ENCODE measurements at places on chromosomes 2 and 18.

DNA sequence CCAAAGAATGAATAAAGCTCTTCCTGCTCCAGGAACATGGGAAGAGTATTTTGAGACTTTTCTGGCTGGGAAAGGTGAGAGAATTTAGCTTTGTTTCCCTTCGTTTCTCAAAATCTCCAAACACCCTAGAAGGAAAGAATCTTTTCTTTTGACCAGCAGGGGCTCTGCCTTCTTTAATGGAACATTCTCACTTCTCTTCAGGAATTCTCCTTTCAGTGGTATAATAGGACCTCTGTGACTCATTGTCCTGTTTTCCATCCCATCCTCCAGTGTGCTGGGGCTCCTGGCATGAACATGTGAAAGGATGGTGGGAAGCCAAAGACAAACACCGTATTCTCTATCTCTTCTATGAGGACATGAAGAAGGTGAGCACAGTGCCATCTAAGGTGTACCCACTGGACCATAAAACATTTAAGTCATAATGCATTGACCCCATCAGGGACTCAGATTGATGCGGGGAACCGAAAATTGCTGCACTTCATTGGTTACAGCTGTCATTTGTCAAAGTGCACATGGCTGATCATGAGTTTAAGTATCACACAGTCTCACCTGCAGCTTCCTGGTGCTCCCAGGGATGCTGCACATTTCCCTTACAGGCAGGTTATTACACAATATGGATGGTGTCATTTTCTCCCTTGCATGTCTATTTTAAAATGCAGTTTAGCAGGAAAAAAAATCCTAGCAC, 5.5 kb downstream of the SULT1C4 start:
- DNase-seq, result no peak

GRCh38 chr18:3715231-3716080, 265.5 kb downstream of the TGIF1 start:
- DNase-seq, result peak; percentile 93

GRCh38 chr18:25743646-25744151, 346.7 kb downstream of the SS18 start:
- no peak for DNase-seq

- DNase-seq, result no peak
Observed at GRCh38 chr2:118565786-118566540, 281.5 kb downstream of the EN1 start.

DNA sequence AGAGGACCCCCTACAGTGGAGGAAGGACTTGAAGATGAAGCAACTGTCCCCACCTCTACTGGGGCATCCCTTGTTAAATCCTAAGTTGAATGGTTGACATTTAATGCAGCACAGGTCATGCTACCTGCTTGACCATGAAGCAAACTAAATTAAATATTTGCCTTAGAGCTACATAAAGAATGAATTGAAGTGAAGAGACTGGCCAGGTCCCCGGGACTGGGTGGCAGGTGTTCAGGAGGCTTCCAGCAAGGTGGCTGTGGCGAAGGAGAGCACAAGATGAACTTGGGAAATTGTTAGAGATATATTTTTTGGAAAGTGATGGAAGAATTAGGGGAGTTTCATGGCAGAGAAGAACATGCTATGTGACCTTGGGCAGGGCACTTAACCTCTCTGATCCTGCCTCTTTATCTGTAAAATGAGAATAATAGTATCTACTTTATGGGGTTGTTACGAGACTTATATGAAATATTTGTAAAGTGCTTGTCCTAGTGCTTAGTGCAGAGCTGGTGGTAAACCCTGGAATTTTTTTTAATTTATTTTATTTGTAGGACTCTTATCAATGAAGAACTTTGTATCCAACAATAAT, 37.3 kb downstream of the EFR3B start:
- no peak for DNase-seq

- no peak for DNase-seq
Observed at GRCh38 chr2:230865307-230865765, 594 bp downstream of the ITM2C start.

- DNase-seq, result no peak
Observed at GRCh38 chr2:234373060-234373459, 123.8 kb downstream of the ARL4C start.

GRCh38 chr18:32896776-32897547, 124.1 kb upstream of the KLHL14 start:
- no peak for DNase-seq

DNA sequence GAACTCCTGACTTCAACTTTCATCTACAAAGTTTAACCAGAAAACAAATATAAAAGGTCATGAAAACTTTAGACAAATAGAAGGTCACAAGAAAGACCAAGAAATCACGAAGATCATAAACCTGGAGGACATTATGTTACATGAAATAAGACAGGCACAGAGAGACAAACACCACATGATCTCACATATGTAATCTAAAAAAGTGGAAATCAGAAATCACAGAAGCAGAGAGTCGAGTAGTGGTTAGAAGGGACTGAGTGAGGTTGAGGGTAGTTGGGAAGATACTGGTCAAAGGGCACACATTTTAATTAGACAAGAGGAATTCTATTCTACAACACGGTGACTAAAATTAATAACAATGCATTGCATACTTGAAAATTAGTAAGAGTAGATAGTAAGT, 1.4 kb downstream of the GCFC2 start:
- no peak for DNase-seq

DNA sequence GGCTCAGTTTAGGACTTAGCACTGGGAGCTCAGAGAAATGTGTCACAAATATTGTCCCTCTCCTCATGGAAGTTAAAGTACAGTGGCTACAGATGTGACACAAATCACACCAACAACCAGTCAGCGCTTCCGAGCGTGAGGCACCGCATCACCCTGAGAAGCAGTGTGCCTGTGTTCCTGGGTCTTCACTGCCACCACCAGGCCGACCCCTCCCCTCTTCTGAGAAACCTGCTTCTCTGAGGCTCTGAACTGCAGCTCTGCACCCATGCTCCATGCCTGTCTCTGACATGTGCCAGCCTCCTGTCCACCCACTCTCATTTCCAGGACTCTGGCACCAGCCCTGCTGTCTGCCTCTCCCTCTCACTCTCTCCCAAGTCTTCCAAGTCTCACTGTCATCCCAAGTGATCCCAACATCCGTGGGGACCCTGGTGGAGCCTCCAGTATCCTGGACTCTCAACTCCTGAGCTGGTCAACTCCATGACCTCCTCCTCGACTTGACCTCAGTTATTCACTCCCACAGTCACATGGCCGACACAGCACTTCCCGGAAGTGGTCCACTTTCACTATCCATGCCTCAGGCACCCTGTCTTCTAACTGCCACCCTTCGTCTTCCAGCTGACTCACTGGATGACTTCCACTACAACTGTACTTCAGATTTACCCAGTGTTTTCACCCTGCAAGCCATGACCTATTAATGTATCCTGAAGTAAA, 73.5 kb downstream of the FBXO15 start:
- DNase-seq, result no peak

- DNase-seq, result no peak
Observed at GRCh38 chr2:73063909-73064875, 7.3 kb downstream of the SFXN5 start.

DNA sequence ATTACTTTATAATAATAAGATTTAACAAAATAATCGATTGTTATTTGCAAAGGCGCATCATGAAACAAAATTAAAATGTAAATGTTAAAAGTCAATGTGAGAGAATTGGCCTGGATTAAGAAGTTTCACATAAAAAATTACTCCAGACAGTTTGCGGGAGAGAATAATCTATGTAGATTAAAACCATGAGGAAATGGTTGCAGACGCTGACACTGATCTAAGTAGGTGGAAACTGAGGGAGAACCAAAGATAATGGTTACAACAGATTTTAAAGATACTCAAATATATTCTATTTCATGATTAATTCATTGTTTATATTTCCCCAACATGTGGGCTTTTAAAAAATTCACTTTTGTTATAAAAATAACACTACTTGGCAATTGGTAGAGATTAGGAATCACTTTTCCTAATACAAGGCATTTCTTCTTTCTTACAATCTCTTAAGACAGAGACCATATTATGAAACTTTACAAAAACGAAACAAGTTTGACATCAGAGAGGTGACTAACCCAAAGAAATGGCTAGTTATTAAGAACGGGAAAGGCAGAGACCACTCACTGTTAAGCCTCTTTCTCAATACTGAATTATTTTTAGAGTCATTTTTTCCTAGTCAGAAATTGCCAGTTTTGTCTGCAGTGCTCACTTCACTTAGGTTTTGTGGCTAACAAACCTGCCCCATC, 1.6 kb downstream of the KANSL1L start:
- DNase-seq, result no peak

- DNase-seq, result peak; percentile 3
Observed at GRCh38 chr18:75592527-75592926, 165.0 kb upstream of the SMIM21 start.

DNA sequence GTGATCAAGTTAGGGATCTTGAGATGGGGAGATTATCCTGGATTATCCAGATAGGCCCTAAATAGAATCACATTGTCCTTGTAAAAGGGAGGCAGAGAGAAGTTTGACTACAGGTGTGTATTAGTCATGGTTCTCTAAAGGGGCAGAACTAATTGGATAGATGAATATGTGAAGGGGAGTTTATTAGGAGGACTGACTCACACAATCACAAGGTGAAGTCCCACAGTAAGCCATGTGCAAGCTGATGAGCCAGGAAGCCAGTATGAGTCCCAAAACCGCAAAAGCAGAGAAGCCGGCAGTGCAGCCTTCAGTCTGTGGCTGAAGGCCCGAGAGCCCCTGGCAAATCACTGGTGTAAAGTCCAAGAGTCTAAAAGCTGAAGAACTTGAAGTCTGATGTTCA, 275.8 kb downstream of the KCNS3 start:
- DNase-seq, result no peak

GRCh38 chr2:218067523-218067922, 1.5 kb upstream of the RUFY4 start:
- DNase-seq, result no peak

DNA sequence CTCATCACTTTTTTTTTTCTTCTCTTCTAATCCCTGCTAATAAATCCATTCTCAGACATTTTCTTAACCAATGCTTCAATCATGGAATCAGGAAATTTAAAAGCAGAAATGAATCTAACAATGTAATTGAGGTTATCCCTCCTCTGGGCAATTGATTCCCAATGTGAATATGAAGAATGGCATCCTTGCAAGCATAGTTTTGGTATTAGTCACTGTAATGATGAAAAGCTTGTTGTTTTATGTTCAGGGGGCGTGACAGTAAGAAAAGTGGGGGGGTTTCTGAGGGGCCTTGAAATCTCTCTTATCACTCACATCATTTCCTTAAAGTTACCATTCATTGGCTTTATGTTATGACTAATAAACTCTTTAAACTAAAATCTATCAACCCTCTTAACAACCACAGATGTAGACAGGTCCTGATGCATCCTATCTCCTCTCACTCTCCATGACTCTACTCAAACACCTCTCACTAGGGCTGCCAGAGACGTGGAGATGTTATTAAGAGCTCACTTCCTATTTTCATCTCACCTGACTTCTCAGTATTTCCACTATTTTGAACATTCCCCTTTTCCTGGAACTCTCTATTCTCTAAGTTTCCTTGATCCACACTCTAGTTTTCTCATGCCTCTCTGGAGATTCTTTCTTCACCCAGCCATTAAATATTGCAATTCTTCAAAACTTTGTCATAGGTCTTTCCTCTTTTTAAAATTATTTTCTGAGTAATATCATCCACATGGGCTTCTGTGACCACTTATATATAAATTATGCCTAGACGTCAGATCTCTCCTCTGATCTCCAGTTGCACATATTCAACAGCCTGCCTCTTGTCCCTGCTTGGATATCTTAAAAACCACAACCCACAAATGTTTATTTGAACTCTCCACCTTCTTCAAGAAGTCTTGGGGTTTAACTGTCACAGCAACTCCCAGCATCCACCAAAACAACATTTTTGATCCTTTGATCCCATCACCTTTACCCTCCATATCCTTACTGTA, 332.9 kb downstream of the CDH2 start:
- no peak for DNase-seq

GRCh38 chr18:23690505-23691068, 1.3 kb downstream of the LAMA3 start:
- DNase-seq, result no peak

GRCh38 chr2:203584784-203585183, 49.7 kb upstream of the RAPH1 start:
- no peak for DNase-seq

DNA sequence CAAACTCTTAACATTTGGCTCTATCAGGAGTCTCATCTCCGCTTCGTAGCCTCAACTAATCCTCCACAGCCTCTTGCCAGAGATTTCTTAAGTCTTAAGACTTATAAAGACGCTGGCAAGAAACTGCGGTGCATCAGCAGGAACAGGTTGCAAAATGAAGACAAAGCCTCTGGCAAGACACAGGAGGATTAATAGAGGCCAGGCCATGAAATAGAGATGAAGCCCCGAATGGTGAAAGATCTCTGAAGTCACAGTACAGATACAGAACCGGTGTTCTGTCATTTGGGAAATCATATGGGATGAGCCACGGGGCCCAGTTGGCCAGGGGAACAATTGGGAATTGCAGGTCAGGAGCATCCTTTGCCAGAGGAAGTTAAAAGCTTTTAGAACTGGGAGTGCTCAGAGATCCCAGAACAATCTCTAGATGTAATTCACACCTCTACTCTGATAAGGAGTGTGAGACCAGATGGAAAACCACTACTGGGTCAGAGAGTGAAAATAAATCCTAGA, 190.9 kb upstream of the FOSL2 start:
- DNase-seq, result no peak

GRCh38 chr2:219294356-219295351, 14.5 kb downstream of the PTPRN start:
- no peak for DNase-seq

- DNase-seq, result no peak
Observed at GRCh38 chr18:54134053-54134452, 90.4 kb downstream of the MBD2 start.

DNA sequence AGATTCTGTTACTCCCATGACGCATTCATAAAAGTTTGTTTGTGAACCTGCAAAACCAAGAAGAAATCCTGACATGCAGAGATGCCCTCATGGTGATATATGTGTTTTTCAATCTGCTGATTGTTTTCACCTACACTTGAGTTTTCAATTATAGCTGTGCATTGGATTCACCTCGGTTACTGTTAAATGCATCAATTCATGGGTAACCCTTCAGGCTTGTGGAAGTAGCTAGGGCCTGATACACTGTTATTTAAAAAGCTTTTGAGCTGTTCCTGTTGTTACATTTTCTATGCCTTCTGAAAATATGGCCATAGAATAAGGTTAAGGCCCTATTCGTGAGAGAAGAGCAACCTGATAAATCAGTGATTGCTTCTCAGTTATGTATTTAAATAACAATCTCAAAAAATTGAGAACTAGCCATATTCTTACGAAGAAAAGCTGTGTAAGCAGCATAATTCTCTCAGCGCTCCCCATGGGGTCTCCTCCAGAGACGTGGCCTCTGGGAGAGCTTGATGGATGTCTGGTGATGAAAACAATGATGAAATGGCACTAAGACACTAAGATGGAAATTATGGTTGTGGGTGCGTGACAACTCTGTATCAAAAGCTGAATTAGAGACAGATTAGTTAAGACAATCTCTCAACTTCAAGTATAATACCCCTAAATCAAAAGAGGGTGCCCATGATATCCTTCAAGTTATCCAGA, 60.5 kb downstream of the RIT2 start:
- DNase-seq, result no peak

- no peak for DNase-seq
Observed at GRCh38 chr2:129885735-129886134, 93.7 kb upstream of the RAB6C start.

GRCh38 chr18:48168861-48169260, 238.4 kb upstream of the SMAD2 start:
- DNase-seq, result no peak

- DNase-seq, result no peak
Observed at GRCh38 chr18:11387880-11388279, 221.5 kb upstream of the SLC35G4 start.
